Endothelial cell of umbilical vein (primary cell): ENCODE measurements at places on chromosomes 12 and 14.

DNA sequence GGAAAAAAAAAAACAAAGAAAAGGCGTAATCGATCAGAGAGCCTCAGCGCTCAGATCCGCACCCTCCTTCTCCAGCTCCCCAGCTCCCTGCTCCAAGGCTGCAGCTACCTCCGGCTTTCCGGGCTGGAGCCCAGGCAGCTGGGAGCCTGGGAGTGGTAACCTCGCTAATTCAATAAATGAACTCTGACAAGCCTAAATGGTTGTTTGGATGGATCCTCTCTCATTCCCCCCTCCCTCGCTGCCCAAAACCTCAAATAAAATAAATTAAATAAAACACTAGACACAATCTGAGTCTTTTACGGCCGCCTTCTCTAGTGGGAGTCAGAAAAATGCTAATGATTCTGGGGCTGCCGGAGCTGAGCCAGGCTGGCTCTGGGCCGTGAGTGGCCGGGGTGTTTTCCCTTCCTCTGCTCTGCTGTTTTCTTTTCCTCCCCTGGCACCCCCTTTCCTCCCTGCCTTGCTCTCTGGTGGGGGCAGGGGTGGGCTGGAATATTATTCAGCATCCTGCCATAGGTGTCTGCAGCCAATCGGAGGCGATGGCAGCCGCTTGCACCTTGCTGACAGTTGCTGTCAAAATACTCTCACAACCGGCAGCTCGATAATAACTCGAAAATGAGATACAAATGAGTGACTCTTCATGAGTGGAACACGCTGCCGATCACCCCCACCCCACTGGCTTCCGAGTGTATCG is 76.1 kb downstream of the RBM19 start:
- no peak for DNase-seq

- DNase-seq: no peak
Observed at GRCh38 chr12:131928080-131928710, 881 bp upstream of the PUS1 start.

GRCh38 chr12:109557200-109557599 is 16.1 kb downstream of the MMAB start:
- DNase-seq: no peak

GRCh38 chr14:74407801-74408154 is 18.2 kb downstream of the SYNDIG1L start:
- DNase-seq: no peak

GRCh38 chr12:51424094-51424661 is 453 bp upstream of the SLC4A8 start:
- no peak for DNase-seq

DNA sequence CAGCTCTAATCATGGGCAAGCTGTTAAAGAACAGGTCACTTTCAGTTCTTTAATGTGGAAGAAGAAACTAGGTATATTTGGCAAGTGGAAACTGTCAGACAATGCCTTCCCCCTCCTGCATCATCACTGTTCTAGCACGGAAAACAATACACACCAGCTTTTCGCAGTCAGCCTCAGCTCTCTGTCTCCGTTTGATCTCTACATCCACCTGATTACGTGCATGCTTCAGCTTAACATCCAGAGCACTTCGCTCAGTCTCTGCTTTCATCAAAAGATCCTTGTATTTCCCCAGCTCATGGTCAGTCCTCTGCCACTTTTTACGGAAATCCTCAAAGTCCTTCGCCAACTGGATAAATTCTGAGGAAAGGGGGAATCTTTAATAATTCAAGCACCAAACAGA is 19.0 kb downstream of the RACGAP1 start:
- no peak for DNase-seq

DNA sequence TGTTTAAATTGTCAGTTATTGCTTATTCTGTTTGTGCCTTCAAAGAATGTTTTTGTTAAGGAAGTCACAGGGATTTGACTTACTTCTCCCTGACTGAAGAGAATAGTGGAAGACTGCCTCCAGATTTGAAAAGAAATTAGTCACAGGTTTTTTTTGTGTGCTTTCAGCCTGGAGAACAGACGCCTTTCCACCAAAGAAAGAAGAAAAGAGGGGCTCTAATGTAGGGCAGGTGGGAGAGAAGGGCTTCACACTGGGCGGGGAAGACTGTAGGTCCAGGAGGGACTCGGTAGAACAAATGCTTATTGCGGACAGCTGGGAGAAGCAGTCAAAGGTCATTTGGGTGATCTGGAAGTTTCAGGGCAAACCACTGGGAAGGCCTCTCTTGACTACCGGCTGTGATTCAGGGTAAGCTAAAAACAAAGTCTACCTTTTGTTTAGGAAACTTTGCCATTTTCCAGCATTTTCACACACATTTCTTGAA is 76.8 kb downstream of the SAMD4A start:
- DNase-seq: no peak
